ENCODE measurements at places on chromosomes 4 and X.

DNA sequence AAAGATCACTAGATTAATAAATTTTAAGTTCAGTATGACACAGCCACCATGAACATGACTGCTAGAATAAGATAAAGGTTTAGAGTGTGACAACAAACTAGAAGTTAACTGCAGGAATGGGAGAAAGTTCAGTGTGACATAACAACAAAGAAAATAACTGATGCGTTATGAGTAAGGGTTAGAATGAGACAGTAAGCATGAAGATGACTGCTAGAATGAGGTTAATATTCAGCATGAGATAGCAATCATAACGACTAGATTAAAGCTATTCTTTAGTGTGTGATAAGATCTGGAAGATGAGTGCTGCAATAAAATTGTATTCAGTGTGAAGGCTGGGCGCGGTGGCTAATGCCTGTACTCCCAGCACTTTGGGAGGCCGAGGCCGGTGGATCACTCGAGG, 48.4 kb upstream of the SMIM10L2A start:
- no peak for DNase-seq

GRCh38 chrX:84415140-84415539, 87.1 kb downstream of the HDX start:
- DNase-seq, result no peak

DNA sequence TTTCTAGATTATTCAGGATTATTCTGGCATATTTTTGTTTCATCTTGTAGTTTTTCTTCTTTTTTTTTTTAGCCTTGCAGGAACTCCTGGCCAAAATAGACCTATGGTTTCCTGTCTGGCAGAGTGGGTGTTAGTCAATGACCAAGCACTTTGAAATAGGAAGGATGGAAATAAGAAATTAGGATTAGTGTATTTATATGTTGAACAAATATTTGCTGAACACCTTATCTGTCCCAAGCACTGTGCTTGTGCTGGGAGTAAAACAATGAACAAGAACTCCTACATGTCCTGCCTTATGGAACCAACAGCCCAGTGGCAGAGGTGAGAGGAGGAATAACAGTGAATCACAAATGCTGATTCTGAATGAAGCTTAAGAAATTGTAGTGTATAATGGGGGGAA, 4.5 kb downstream of the MMRN1 start:
- no peak for DNase-seq

- peak; percentile 41 for DNase-seq
These were observed 74.4 kb downstream of the PDLIM5 start for GRCh38 chr4:94525993-94526728.

DNA sequence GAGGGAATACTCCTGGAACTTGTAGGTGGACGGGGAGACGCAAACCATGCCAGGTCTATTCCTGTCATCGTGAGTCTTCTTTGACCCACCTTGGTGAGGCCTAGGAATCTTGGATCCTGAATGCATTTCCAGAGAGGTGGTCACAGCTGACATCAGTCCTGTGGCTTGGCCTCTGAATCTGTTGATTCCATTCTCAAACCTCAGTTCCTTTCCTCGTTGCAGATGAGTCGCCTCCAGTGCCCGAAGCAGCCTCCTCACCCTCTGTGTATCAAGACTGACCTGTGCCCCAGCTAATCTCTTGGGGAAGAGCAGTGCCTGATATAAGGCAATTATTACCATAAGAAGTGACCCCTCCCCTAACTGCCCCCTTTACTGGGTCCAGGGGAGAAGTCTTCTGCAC, 118.1 kb downstream of the SMIM20 start:
- peak; percentile 64 for DNase-seq

DNA sequence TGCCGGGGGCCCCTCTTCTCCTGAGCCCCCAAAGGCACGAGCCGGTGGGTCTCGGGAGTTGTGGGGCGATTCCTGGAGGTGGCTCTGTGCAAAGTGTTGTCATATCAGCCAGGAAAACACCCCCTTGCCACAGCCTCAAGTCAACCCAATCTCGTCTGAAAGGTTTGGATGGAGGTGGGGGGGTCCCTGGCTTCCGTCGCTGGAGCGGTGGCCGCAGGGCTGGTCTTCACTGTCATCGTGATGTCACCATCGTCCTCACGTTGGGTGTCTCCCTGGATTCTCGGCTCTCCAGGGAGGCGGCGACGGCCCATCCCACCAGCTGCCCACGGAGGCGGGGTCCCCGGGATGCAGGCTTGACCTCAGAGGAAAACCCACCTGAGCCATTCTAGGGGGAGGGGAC, 38.3 kb upstream of the PPP2R3B start:
- no peak for DNase-seq

GRCh38 chr4:101961144-101961543, 170.6 kb downstream of the BANK1 start:
- DNase-seq, result peak; percentile 74

DNA sequence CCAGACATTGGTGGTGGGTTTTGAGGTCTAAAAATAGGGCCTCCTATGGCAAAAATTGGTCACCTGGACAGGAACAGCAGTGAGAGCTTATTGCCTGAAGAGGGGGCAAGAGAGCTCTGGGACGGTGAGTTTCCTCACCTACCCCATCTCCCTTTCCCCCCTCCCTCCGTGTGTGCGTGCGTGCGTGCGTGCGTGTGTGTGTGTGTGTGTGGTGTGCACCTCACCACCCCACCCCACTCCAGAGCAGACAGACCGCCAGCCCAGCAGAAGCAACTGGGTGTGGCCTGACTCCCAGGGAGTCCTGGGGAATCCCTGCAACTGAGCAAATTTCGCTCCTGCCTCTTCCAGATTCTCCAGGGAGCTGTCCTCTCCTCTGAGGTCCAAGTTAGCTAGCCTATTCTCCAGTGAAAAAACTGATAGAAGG, 44.7 kb downstream of the PRPS1 start:
- DNase-seq, result no peak

- no peak for DNase-seq
These were observed 50.5 kb downstream of the PSAPL1 start for GRCh38 chr4:7384003-7384928.

GRCh38 chr4:118322831-118323502, 29.8 kb downstream of the PRSS12 start:
- no peak for DNase-seq

DNA sequence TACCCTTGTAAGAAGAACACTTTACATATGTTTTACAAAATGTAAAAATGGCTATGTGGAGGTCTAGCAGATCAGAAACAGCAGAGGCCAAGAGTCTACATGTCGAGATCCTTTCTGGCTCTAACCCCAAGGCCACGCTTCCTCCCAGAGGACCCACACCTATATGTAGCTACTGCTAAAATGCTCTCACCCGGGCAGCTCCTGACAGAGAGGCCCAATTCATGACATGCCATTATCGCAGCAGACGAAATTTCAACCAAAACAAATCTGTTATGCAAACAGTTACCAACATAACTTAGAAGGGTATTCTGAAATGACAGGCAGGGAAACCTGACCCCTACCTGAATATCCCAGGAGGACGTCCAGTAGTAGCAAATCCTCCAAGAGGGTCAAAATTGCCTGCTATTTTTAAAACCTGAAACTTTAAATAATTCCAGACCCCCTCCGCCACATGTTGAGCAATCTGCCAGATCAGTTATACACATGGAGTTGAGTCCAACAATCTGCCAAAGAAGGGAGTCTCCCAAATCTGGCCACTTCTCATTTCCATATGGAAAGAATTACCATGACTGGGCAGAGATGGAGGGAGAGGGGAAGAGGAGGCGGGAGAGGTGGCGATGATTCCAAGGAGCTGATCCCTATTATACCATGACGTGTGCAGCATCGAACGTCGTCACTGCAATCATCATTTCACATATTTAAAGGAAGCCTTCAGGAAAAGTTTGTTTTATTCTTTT, 192.9 kb upstream of the TBL1X start:
- no peak for DNase-seq

- no peak for DNase-seq
These were observed 72.6 kb upstream of the TRIM2 start for GRCh38 chr4:153131596-153131995.

DNA sequence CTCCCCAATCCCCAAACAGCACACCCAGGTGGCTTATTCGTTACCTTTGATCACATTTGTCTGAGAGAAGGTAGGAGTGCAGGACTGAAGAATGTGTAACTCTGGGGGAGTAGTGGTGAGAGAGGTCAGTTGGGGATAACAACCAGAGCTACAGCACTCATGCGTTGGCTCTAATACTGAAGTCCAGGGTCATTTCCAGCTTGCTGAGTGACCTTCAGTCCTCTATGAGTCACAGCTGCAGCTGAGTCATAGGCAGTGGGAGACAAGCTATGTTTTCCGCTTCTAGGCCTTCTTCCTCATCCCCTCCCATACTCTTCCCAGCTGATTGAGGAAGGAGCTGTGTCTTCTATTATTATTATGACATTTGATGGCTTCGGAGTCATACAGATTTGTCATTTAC, 31.6 kb upstream of the CT47C1 start:
- peak; percentile 87 for DNase-seq

DNA sequence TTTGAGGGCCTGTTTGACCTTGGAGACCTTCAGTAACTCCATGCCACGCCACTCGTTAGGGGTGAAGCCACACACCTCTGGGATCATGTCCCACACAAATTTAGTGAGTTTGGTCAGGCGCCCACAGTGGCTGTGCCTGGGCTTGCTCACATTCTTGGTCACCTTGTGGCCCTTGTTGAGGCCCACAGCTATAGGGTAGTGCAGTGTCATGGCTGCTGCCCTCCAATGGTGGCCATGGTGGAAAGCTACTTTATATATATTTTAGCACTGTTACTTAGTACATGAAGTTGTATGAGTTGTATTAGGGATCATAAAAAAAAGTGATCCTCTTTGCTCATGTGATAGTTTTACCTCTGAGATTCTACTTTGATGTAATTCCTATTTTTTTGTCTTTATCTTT, 985 bp upstream of the CXCL11 start:
- DNase-seq, result no peak

Data from stromal cell of bone marrow (primary cell).